ENCODE measurements at places on chromosomes 1 and 21. TPM values are rescaled to one million over a fixed set of nuclear protein-coding genes. Genes with fewer than 3 reads are reported as not detected.

KLHDC9 gene
- total RNA-seq = 5.7 TPM

GRCh38 chr1:15351310-15351709 is 58.4 kb upstream of the EFHD2 start:
- H3K36me3 ChIP-seq = no peaks in the 10 kb centered on the region
- H3K4me1 ChIP-seq = peaks cover 61% of the 10 kb centered on the region
- H3K4me3 ChIP-seq = no peak overlapping the region
- no peak overlapping the region for H3K27ac ChIP-seq
- no peak for DNase-seq

- no peaks in the 10 kb centered on the region for H3K36me3 ChIP-seq
- H3K4me3 ChIP-seq = no peak overlapping the region
- no peak overlapping the region for H3K27ac ChIP-seq
- H3K27me3 ChIP-seq = peaks cover 8% of the 10 kb centered on the region
- H3K4me1 ChIP-seq = no peaks in the 10 kb centered on the region
- no peak for DNase-seq
Measured at GRCh38 chr1:29448456-29449235, 212.3 kb downstream of the PTPRU start.

DNA sequence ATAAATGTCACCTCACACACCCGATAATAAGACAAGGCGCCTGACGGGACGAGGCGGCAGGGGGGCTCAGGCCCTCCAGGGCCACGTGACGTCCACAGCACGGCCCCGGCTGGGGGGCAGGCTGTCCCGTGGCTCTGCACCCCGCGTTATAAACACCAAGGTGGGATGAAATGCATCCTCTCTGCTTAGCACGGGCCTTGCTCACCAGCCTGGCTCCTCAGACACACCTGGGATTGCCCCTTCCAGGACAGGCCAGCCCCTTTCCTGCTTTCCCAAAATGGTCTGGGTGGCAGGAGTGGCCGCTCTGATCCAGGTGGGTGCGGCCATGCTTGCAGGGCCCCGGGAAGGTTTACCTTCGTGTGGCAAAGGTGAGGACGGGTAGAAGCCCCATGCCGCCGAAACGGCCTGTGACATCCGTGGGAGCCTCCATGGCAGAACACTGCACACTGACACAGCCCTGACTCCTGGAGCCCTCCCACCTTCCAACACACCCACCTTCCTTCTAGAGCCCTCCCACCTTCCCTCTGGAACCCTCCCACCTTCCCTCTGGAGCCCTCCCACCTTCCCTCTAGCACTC is 35.9 kb downstream of the SLC19A1 start:
- no peak for DNase-seq
- H3K36me3 ChIP-seq = no peaks in the 10 kb centered on the region
- no peaks in the 10 kb centered on the region for H3K4me1 ChIP-seq
- no peak overlapping the region for H3K27ac ChIP-seq

GRCh38 chr21:42655796-42656770 is 2.7 kb downstream of the PDE9A start:
- no peak overlapping the region for H3K27ac ChIP-seq
- H3K27me3 ChIP-seq = peaks cover 5% of the 10 kb centered on the region
- H3K4me1 ChIP-seq = peaks cover 16% of the 10 kb centered on the region

- DNase-seq = no peak
- no peak overlapping the region for H3K4me3 ChIP-seq
- H3K36me3 ChIP-seq = no peaks in the 10 kb centered on the region
- no peak overlapping the region for H3K27ac ChIP-seq
- H3K27me3 ChIP-seq = no peaks in the 10 kb centered on the region
Measured at GRCh38 chr1:242196101-242196500, 197.2 kb upstream of the MAP1LC3C start.

GRCh38 chr1:17922833-17923232 is 167.7 kb downstream of the ACTL8 start:
- no peak overlapping the region for H3K27ac ChIP-seq
- H3K4me1 ChIP-seq = no peaks in the 10 kb centered on the region
- H3K27me3 ChIP-seq = peaks cover 18% of the 10 kb centered on the region
- DNase-seq = peak; percentile 15
